GM23248 (cell line): ENCODE measurements at places on chromosomes 12 and 14. TPM values are rescaled to one million over a fixed set of nuclear protein-coding genes. Genes with fewer than 3 reads are reported as not detected.

- H3K27me3 ChIP-seq: no peaks in the 10 kb centered on the region
- H3K27ac ChIP-seq: no peak overlapping the region
- H3K4me1 ChIP-seq: no peaks in the 10 kb centered on the region
- H3K4me3 ChIP-seq: peak overlapping the region; percentile 88
- no peaks in the 10 kb centered on the region for H3K36me3 ChIP-seq
Measured at GRCh38 chr12:29781188-29781587, 2.6 kb downstream of the TMTC1 start.

Gene RPL36AL
- 240 and 253 TPM in 2 replicates for polyA plus RNA-seq

DNA sequence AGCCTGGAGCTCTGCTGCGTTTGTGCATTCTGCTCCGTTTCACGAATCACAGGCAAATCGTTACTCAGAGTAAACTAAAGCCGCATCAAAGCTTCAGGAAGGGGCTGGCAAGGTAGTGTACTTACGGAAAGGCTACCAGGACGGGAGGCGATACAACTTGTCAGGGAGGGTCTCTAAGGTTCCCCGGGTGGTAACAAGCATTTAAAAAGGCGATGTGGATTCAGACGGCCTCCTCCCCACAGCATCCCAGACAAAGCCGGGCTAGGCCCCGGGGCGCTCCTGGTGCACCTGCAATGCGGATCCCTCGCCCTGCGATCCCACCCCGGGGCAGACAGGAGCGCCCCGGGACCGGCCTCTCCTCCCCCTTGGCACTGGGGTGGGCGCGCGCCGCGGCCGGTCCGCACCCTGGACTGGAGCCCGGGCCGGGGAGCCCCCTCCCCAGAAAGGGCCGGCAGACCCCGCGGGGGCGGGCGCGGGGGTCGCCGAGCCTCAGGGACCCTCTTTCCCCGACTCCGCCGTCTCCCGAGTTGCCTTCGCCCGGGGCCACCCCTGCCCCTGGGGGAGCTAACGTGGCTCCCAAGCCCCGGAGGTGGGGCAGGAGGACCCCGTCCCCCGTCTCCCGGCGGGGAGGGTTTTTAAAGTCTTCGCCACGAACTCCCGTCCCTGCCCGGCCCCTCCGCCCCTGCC is 718 bp downstream of the CCDC92 start:
- no peaks in the 10 kb centered on the region for H3K36me3 ChIP-seq
- H3K27me3 ChIP-seq: no peaks in the 10 kb centered on the region
- H3K27ac ChIP-seq: peak overlapping the region; percentile 59
- peak; percentile 76 for DNase-seq

DNA sequence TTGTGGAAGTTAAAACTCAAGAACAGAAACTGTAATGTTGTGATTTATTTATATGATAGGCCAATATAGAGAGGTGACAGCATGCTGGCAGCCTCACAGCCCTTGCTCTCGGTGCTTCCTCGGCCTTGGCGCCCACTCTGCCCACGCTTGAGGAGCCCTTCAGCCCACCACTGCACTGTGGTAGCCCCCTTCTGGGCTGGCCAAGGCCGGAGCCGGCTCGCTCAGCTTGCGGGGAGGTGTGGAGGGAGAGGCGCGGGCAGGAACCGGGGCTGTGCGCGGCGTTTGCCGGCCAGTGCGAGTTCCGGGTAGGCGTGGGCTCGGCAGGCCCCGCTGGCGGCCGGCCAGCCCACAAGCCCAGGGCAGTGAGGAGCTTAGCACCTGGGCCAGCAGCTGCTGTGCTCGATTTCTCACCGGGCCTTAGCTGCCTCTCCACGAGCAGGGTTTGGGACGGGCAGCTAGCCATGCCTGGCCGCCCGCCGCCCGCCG is 65.8 kb upstream of the SLC8A3 start:
- no peak overlapping the region for H3K27ac ChIP-seq
- peak overlapping the region; percentile 53 for H3K4me3 ChIP-seq
- DNase-seq: peak; percentile 35
- H3K27me3 ChIP-seq: peaks cover 20% of the 10 kb centered on the region

Gene SLC10A1
- polyA plus RNA-seq: not detected in 2 replicates

DNA sequence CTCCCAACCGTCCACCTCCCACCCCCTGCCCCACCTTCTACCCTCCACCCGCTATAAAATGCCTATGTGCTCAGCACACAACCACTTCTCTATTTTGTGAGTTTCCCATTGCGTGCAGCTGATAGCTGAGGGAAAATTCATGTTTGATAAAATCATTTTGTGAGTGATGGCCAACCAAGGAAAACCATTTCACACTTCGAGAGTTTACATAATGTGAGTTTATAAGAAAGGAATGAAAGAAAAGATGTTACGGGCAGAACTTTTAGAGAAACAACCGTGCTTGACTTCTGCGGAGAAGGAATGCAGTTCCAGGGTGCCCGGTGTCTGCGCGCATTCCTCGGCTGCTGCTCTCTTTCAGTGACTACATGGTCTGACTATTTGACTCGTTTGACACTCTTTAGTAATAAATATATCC is 140.9 kb downstream of the EFCAB11 start:
- no peaks in the 10 kb centered on the region for H3K36me3 ChIP-seq
- peak overlapping the region; percentile 40 for H3K4me3 ChIP-seq

- H3K27me3 ChIP-seq: peaks cover 12% of the 10 kb centered on the region; the same call in 1 of the 2 replicates
- DNase-seq: peak; percentile 75
- peak overlapping the region; percentile 74 for H3K4me3 ChIP-seq
Measured at GRCh38 chr14:103260629-103261124, 73.4 kb upstream of the EIF5 start.

Gene ACACB
- polyA plus RNA-seq: 0.66 and 0.68 TPM in 2 replicates

DNA sequence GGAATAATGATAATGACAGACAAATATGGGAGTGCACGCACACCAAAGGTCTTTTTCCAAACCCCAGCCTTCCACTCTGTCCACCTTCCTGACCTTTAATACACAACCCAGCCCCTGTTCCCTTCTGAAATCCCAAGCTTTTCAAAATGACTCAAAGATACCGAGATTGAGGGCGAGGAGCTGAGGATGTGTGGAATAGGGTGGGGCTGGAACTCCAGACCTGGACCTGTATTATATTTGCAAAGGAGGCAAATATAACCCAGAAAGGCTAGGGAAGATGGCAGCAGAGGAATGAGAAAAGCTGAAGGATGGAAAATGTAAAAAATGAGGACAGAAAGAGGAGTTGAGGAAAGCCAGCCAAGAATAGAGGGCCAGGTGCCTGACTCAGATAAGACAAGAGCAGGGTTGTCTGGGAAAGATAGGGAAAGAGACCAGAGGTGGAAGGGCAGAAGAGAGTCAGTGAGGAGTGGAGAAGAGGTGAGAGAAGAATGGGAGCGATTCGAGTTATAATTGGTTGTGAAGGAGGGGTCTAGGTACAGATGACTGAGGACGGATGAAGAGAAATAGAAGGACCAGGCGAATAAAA is 1.0 kb upstream of the PTMS start:
- peaks cover 37% of the 10 kb centered on the region for H3K4me1 ChIP-seq
- H3K27ac ChIP-seq: peak overlapping the region; percentile 73
- no peaks in the 10 kb centered on the region for H3K27me3 ChIP-seq
- H3K36me3 ChIP-seq: no peaks in the 10 kb centered on the region

GRCh38 chr12:124326871-124327270 is 32.0 kb downstream of the RFLNA start:
- DNase-seq: no peak
- no peak overlapping the region for H3K27ac ChIP-seq
- peaks cover 62% of the 10 kb centered on the region for H3K36me3 ChIP-seq
- H3K4me3 ChIP-seq: no peak overlapping the region
- no peaks in the 10 kb centered on the region for H3K4me1 ChIP-seq

DNA sequence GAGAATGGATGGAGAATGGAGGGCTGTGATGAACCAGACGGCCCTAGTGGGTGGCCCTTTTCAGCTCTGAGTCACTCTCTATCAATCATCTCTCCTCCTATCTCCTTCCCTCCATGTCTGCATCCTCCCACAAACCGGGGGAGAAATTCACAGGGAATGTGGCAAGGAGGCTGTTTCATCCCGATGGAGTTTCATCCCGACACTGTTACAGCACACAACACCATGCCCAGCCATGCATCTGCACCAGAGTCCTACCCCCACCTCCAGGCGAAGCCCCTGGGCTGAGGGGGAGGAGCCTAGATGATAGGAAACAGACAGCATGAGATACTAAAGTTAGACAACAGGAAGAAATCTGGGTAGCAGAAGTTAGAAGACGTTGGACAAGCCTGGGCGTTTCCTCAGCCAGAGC is 20.8 kb downstream of the SLC8B1 start:
- H3K27me3 ChIP-seq: no peaks in the 10 kb centered on the region
- H3K4me1 ChIP-seq: no peaks in the 10 kb centered on the region
- H3K27ac ChIP-seq: no peak overlapping the region
- no peak overlapping the region for H3K4me3 ChIP-seq
- no peaks in the 10 kb centered on the region for H3K36me3 ChIP-seq

- DNase-seq: no peak
- no peak overlapping the region for H3K27ac ChIP-seq
- H3K36me3 ChIP-seq: no peaks in the 10 kb centered on the region
- H3K27me3 ChIP-seq: no peaks in the 10 kb centered on the region
Measured at GRCh38 chr14:24388474-24389179, 10.2 kb upstream of the NYNRIN start.

GRCh38 chr12:109685574-109686447 is 27.8 kb upstream of the FAM222A start:
- no peak overlapping the region for H3K4me3 ChIP-seq
- DNase-seq: no peak
- no peaks in the 10 kb centered on the region; the same call in 1 of the 2 replicates for H3K27me3 ChIP-seq

DNA sequence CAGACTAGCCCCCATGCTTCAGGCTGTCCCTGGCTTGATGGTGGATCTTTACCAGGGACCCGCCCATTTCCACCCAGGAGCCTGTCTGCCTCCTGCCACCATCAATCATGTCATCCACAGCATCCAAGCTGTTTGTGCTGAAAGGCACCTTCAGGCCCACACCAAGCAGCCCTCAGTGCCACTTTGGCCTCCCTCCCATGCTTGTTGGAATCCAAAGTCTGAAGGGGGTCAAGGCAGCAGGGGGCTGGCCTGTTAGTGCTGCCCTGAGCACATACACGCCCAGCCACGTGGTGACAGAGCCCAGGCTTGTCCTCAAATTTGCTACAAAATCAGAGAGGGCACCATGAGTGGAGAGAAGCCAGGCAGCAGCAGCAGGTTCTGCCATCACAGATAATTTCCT is 1146.8 kb downstream of the FSCB start:
- no peaks in the 10 kb centered on the region for H3K36me3 ChIP-seq
- no peak for DNase-seq
- H3K27ac ChIP-seq: no peak overlapping the region
- no peaks in the 10 kb centered on the region for H3K4me1 ChIP-seq

DNA sequence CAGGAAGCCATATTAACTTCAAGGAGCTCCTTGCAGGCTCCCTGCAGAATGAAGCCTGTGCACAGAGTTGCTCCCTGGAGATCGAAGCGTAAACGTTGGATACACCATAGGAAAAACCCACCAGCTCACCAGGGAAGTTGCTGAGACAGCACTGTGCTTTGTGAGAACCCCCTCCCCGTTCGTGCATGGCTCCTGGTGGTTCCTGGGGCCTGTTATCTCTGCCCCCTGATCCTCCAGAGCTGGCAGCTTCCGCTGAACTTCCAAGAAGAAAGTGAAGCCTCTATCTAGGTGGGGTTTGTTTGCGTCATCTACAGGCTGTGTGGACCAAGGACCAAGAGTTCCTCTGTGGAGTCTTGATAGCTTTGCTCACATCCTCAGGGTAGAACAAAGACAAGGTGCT is 2.4 kb upstream of the CCDC85C start:
- DNase-seq: no peak
- peaks cover 11% of the 10 kb centered on the region for H3K4me1 ChIP-seq
- H3K36me3 ChIP-seq: no peaks in the 10 kb centered on the region
- H3K4me3 ChIP-seq: no peak overlapping the region
- H3K27me3 ChIP-seq: no peaks in the 10 kb centered on the region

Gene CLEC9A
- polyA plus RNA-seq: not detected in 2 replicates

Gene RD3L
- polyA plus RNA-seq: not detected in 2 replicates

Gene FOXM1
- 15.4 TPM in 2 replicates for polyA plus RNA-seq

Gene USP44
- polyA plus RNA-seq: 0.54 and 0.58 TPM in 2 replicates

DNA sequence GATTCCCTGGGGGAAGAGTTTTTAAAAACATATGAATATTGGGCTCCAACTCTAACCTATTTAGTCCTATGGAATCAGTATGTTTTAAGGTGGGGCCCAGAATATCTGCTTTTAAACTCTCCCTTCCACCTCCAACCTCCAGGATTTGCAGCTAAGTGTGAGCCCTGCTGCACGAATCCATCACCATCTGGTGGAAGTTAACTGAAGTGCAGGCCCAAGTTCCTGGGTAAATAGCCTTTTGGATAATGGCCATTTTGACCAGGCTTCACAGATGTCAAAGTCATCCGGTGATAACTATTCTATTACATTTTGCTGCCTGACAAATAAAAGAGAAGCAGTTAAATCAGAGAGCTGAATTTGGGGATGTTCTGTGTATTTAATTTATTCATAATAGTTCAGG is 58.1 kb upstream of the RMST start:
- no peaks in the 10 kb centered on the region for H3K4me1 ChIP-seq
- no peak overlapping the region for H3K4me3 ChIP-seq
- no peaks in the 10 kb centered on the region for H3K27me3 ChIP-seq
- no peak overlapping the region for H3K27ac ChIP-seq
- H3K36me3 ChIP-seq: no peaks in the 10 kb centered on the region
- peak; percentile 43 for DNase-seq

DNA sequence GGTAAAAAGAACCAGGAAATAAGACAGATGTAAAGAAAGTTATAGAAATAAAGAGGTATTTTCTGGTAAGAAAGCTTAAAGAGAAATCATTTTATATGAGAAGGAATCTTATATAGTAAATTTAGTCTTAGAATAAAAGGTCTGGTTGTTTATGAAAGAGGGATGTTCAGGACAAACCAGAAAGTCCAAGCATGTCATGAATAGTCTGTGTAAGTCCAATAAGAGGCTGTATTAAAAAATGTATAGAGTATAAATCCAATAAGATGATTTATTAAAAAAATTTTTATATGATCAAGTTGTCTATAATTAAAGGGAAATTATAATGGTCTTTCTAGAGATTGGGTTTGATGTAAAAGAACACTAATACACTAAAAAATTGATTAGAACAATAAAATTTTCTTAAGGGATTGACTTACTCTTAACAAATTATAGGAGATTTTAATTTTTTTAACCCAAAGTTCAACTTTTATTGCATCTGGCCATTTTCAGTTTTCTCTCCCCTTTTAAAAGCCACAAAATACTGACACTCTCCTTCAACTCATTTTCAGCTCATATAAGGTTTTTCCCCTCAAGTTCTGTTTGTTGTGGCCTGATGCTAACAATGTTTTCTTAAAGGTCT is 35.1 kb downstream of the ST8SIA1 start:
- no peak overlapping the region for H3K4me3 ChIP-seq
- no peak for DNase-seq
- H3K36me3 ChIP-seq: no peaks in the 10 kb centered on the region
- no peaks in the 10 kb centered on the region; the same call in 1 of the 2 replicates for H3K27me3 ChIP-seq
- H3K27ac ChIP-seq: no peak overlapping the region

GRCh38 chr12:27511031-27511722 is 12.8 kb upstream of the PPFIBP1 start:
- DNase-seq: peak; percentile 56
- H3K4me1 ChIP-seq: peaks cover 8% of the 10 kb centered on the region
- H3K27me3 ChIP-seq: no peaks in the 10 kb centered on the region
- no peak overlapping the region for H3K4me3 ChIP-seq

GRCh38 chr12:102573237-102573636 is 92.9 kb upstream of the IGF1 start:
- H3K4me1 ChIP-seq: peaks cover 17% of the 10 kb centered on the region
- DNase-seq: peak; percentile 35
- H3K4me3 ChIP-seq: no peak overlapping the region
- H3K27me3 ChIP-seq: no peaks in the 10 kb centered on the region
- H3K36me3 ChIP-seq: no peaks in the 10 kb centered on the region

GRCh38 chr14:42428996-42429395 is 822.3 kb downstream of the LRFN5 start:
- no peak overlapping the region for H3K27ac ChIP-seq
- DNase-seq: no peak
- no peaks in the 10 kb centered on the region for H3K36me3 ChIP-seq
- no peaks in the 10 kb centered on the region for H3K27me3 ChIP-seq
- H3K4me3 ChIP-seq: no peak overlapping the region
